ENCODE measurements at places on chromosomes 16 and 17. TPM values are rescaled to one million over a fixed set of nuclear protein-coding genes. Genes with fewer than 3 reads are reported as not detected.

Gene SLC38A8
- total RNA-seq, result not detected

Gene FKBP10
- 3.2 TPM for total RNA-seq

DNA sequence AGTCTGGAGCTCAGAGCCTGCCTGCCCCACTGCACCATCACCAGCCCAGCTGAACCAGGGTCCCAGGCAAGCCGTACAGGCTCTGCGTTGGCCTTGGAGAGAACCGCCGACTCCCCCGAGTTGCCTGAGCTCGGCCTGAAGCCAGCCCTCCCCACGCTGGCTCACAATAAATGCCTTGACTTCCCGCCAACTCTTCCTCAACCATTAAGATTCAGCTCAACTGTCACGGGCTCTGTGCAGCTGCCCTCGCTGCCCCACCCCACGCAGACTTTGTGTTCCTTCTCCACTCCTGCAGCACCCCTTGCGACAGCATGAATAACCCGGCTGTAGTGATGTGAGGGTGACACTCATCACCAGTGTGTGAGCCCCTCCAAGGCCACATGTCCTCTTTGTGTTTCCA, 4.8 kb upstream of the QPRT start:
- H3K27me3 ChIP-seq, result no peaks in the 10 kb centered on the region
- no peak overlapping the region for H3K27ac ChIP-seq
- H3K4me1 ChIP-seq, result peaks cover 19% of the 10 kb centered on the region
- DNase-seq, result no peak
- no peak overlapping the region for H3K4me3 ChIP-seq

- DNase-seq, result no peak
- peak overlapping the region; percentile 62 for H3K4me3 ChIP-seq
- H3K27ac ChIP-seq, result no peak overlapping the region
- no peaks in the 10 kb centered on the region for H3K27me3 ChIP-seq
- H3K4me1 ChIP-seq, result peaks cover 65% of the 10 kb centered on the region
Observed at GRCh38 chr17:68294617-68295016, 3.3 kb downstream of the ARSG start.

DNA sequence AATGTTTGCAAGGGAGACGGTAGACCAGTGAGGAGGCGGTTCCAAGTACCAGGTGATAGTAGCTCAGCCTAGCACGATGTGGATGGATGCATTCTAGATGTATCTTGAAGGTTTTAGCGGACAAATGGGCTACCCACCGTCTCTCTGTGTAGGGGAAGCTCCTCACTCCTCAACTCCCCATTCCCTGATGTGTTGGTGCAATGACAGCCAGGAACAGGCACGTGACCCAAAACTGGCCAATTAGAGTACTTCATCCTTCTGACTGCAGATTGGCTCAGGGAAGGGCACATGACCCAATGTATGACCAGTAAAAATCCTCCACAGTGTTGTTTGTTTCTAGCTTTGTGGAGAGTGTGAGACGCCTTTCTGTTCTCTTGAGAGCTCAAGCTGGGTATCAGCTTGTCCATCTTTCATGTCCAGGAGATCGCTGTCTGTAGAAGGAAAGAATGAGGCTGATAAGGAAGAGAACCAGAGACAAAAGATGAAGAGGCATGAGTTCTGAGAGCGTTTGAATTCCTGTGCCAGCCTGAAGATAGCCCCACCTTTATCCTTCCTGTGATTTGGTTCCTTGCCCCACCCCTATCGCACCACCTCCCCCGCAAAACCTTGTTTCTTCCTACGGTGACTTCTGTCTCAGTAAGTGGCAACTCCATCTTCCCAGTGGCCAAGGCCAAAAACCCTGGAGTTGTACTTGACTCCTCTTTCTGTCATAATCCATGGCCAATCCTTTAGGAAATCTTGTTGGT, 2.3 kb upstream of the BORCS6 start:
- H3K36me3 ChIP-seq, result no peaks in the 10 kb centered on the region
- H3K27me3 ChIP-seq, result no peaks in the 10 kb centered on the region
- H3K4me3 ChIP-seq, result no peak overlapping the region
- peak; percentile 74 for DNase-seq
- peaks cover 22% of the 10 kb centered on the region for H3K4me1 ChIP-seq
- no peak overlapping the region for H3K27ac ChIP-seq

DNA sequence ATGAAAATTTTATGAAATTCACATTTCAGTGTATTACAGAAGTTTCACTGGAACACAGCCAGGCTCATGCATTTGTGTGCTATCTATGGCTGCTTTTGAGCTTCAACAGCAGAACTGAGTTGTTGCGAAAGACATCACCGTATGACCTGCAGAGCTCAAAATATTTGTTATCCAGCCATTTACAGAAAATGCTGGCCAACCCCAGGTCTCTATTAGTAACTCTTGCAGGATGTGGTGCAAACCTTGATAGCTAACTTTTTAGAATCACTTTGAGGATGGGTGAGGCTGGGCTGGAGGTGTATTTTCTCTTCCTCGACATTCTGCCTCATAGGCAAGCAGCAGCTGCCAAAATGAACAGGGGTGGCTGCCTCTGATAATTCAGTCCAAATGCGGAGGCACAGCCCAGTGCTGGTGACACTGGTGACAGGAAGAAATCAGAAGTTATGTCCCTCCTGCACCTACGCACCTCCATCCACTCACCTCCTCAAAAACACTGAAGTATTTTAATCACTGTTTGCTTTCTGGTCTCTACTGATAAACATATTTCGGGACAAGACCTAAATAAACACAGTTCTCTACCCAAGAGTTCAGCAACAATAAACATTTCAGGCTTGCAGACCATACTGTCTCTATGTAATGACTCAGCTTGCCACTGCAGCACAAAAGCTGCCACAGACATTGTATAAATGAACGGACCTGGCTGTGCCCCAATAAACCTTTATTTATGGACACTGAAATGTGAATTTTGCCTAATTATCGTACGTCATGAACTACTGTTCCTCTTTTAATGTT, 28.5 kb downstream of the ARHGAP17 start:
- DNase-seq, result no peak
- peak overlapping the region; percentile 44 for H3K4me3 ChIP-seq
- H3K27me3 ChIP-seq, result no peaks in the 10 kb centered on the region
- peaks cover 2% of the 10 kb centered on the region for H3K36me3 ChIP-seq

GRCh38 chr16:12575288-12575687, 228.4 kb downstream of the CPPED1 start:
- DNase-seq, result no peak
- no peak overlapping the region for H3K27ac ChIP-seq
- H3K4me3 ChIP-seq, result no peak overlapping the region
- H3K36me3 ChIP-seq, result no peaks in the 10 kb centered on the region
- H3K27me3 ChIP-seq, result peaks cover 8% of the 10 kb centered on the region

- peak overlapping the region; percentile 79 for H3K4me3 ChIP-seq
- no peaks in the 10 kb centered on the region for H3K27me3 ChIP-seq
- H3K27ac ChIP-seq, result peak overlapping the region; percentile 89
- H3K4me1 ChIP-seq, result peaks cover 20% of the 10 kb centered on the region
Observed at GRCh38 chr17:64572682-64573154, 65.9 kb downstream of the CEP95 start.

DNA sequence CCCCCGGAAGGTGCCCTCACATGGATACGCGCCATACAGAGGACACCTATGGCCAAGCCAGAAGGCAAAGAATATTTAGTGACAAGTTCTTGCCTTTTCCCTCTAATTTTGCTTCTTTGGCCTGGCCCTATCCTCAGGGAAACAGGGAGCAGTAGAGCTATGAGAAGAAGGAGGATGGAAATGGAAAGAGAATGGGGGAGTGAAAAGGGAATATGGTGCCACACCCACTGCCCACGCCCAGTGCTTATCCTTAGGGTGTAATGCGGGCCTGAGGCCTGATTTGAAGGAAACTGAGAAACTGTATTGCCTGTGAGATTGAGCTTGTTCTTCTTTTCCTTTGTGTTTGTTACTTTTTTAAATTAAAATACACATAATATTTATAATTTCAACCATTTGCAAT, 255.1 kb downstream of the HS3ST3A1 start:
- H3K36me3 ChIP-seq, result peaks cover 5% of the 10 kb centered on the region
- peak overlapping the region; percentile 41 for H3K27ac ChIP-seq
- H3K27me3 ChIP-seq, result peaks cover 6% of the 10 kb centered on the region
- H3K4me3 ChIP-seq, result peak overlapping the region; percentile 39
- no peak for DNase-seq

DNA sequence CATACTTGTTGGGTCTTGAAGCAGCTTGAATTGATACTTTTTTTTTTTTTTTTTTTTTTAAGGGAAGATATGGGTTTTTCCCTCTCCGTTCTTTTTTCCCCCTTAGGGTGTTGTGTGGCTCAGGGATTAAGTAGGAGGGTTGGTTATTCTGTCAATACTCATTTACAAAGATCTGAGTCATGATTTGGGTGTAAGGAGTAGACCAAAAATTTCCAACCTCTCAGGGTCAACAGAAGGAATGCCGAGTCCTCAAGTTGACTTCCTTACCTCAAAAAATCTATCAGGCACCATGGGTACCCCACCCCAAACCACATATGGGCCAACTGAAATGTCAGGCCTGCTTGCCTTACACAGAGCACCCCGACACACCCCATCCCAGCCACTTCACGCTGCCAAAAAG, 230.5 kb downstream of the CCDC182 start:
- H3K36me3 ChIP-seq, result peaks cover 2% of the 10 kb centered on the region
- DNase-seq, result no peak
- no peaks in the 10 kb centered on the region for H3K27me3 ChIP-seq

Measured in activated T-cell treated with anti-CD3 and anti-CD28 coated beads, Interleukin-2, amount 50 U/mL, for 72 hours (primary cell).